GF-D8 (cell line): ENCODE measurements at places on chromosomes 4 and X.

- DNase-seq = no peak
These were observed 145.2 kb upstream of the FTHL17 start for GRCh38 chrX:31217084-31217483.

DNA sequence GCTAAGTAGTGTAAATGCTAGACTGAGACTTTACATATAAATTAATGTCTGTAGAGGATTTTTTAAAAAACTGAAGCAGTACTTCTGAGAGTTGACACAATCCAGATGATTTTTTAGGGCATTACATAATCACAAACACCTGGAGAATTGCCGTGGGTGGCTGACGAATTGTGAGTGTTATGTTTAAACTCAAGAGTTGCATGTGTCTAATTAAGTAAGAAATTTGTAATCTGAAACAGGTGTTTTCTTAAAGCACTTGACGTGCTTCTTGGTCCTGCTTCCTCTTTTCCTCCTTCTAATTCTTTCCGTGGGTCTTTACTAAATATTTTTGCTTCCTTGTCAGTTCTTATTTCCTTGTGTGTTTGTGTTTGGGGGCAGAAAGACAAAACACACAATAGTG lies 27.8 kb downstream of the PIR start:
- DNase-seq = peak; percentile 19

- no peak for DNase-seq
These were observed 99.9 kb downstream of the DCLK2 start for GRCh38 chr4:150178161-150178560.

GRCh38 chr4:101349801-101350064 lies 2.4 kb upstream of the PPP3CA start:
- DNase-seq = no peak

- DNase-seq = no peak
These were observed 18.8 kb downstream of the PROM1 start for GRCh38 chr4:16065066-16065465.

GRCh38 chr4:25632135-25632534 lies 23.5 kb upstream of the SLC34A2 start:
- no peak for DNase-seq

DNA sequence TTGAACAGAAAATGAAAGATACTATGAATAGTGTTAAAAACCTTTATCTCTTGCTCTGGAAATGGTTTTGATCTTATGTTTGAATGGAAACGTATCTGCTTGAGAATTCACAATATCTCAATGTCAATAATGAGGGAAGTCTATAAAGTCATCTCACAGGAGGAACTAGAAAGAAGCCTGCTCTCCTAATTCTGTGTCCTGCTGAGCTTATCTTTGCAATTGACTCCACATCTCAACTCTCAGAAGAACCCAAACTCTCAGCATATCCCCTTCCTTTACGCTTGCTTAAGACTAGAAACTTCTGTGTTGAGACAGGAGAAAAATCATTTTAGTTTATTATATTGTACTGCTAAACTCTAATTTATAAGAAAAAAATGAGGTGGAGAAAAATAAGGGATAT lies 8.3 kb upstream of the PF4V1 start:
- no peak for DNase-seq

DNA sequence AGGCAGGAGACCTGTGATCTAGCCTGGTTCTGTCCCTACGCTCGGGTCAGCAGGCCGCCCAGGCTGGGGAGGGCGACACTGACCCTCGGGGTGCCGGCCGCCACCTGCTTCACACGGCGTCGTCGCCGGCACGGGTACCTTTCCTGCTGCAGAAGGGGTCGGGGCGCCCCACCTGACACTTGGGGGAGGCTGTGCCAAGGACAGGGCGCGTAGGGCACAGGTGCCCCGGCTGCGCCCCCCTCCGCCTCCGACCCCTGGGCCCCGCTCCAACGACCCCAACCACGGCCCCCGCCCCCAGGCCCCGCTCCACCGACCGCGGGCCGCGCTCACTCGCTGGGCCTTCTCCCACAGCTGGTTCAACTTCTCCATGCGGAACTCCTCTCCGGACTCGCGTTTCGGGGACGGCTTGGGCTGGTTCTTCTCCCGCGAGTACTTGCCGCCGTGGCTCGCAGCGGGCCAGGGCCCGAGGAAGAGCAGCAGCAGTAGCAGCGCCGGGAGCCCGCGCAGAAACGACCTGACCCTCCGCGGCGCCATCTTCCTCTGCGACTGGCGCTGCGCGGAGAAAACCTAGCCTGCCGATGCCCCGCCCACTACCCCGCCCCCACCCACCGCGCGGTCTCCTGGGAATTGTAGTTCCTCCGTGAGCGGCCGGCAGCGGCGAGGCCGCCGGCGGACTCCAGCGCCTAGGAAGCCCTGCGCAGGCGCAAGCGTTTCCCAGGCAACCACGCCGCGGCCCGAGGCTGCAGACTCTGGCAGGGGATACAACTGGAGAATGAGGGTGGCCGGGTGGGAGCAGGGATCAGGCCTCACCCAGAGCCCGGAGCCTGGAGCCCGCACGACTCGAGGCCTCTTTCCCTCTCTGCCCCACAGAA lies at the start of gene LRPAP1:
TSS of gene LRPAP1 (minus strand) at position 544 of the 872 bp plus-strand sequence. CDS start at position 534, 10 bp downstream.
- peak; percentile 53 for DNase-seq
